SJCRH30 (cell line): ENCODE measurements at places on chromosomes 1 and 21. TPM values are rescaled to one million over a fixed set of nuclear protein-coding genes. Genes with fewer than 3 reads are reported as not detected.

DNAJC28 gene
- total RNA-seq: 1.6 and 2.0 TPM in 2 replicates

SPTA1 gene
- not detected in 2 replicates for total RNA-seq

EPHA10 gene
- total RNA-seq: not detected in 2 replicates

TTLL7 gene
- total RNA-seq: 21.7 and 25.2 TPM in 2 replicates

PLA2G2D gene
- total RNA-seq: not detected in 2 replicates

CDC42 gene
- 335 and 336 TPM in 2 replicates for total RNA-seq

RNU1-3 gene
- total RNA-seq: under 0.01 TPM in 2 replicates

- H3K36me3 ChIP-seq: no peaks in the 10 kb centered on the region
- no peak overlapping the region for H3K4me3 ChIP-seq
- H3K4me1 ChIP-seq: peaks cover 2% of the 10 kb centered on the region; the same call in 1 of the 2 replicates
- H3K27me3 ChIP-seq: no peaks in the 10 kb centered on the region
- no peak overlapping the region for H3K27ac ChIP-seq
Observed at GRCh38 chr1:85479491-85479890, 14.5 kb upstream of the DDAH1 start.

DNA sequence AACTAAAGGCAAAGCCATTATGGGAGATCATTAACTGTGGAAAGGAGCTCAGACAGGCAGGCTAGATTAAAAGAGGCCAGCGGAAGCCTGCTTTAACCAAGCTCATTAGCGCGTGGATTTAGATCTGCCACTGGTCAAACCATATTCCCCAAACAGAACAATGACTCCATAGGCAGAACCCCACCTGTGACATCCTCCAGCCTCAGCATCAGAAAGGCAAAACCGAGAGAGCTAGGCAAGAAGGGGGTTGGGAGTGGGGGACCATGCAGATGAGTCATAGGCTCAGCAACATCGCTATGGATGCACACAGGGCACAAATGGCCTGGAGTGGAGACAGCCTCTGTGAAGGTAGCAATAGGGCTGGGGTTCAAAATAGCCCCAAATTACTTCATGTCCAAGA is 20.6 kb downstream of the MKNK1 start:
- H3K4me3 ChIP-seq: no peak overlapping the region
- H3K27me3 ChIP-seq: no peaks in the 10 kb centered on the region
- no peaks in the 10 kb centered on the region for H3K4me1 ChIP-seq
- peaks cover 6% of the 10 kb centered on the region; the same call in 1 of the 2 replicates for H3K36me3 ChIP-seq
- no peak for DNase-seq
- H3K27ac ChIP-seq: no peak overlapping the region

DNA sequence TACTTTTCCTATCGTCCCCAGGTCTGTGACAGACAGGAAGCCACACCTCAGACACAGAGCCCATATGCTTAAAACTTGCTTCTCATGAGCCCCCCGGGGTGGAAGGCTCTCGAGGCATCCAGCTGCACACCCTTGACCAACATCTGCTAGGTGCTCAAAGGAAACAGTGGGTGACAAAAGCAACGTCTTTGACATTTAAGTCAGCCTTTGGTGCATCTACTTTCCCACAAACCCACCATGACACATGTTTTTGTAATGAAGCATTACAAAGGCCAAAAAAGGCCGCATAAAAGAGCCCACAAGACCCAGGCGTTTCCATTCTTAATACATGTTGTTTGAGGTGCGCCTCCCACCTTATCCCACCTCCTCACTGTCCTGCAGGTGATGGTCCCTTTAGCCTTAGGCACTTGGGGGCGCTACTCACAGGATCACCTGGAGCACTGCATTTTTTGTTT is 11.8 kb upstream of the FASLG start:
- H3K27ac ChIP-seq: no peak overlapping the region
- DNase-seq: no peak
- no peaks in the 10 kb centered on the region for H3K36me3 ChIP-seq
- peaks cover 22% of the 10 kb centered on the region for H3K4me1 ChIP-seq
- no peaks in the 10 kb centered on the region for H3K27me3 ChIP-seq

DNA sequence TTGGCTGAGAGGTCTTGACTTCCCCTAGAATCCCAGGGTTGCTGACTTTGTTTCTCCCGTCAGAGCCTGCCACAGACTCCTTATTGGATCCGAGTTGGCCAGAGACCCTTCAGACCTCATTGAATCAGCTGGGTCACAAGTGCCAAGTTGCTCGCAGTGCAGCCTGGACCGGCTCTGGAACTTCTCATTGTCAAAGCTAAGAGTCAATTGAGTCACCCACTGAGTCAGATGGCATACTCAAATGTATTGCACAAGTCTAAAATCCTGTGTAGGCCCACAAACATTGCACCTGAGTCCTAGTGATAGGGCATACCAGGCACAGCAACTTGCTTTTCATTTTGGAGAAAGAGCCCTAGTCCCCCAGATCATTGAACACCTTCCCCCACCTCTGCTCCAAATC is 20.4 kb upstream of the SCAF4 start:
- no peak overlapping the region for H3K27ac ChIP-seq
- H3K4me3 ChIP-seq: no peak overlapping the region
- H3K27me3 ChIP-seq: no peaks in the 10 kb centered on the region
- no peaks in the 10 kb centered on the region for H3K36me3 ChIP-seq
- H3K4me1 ChIP-seq: no peaks in the 10 kb centered on the region

DNA sequence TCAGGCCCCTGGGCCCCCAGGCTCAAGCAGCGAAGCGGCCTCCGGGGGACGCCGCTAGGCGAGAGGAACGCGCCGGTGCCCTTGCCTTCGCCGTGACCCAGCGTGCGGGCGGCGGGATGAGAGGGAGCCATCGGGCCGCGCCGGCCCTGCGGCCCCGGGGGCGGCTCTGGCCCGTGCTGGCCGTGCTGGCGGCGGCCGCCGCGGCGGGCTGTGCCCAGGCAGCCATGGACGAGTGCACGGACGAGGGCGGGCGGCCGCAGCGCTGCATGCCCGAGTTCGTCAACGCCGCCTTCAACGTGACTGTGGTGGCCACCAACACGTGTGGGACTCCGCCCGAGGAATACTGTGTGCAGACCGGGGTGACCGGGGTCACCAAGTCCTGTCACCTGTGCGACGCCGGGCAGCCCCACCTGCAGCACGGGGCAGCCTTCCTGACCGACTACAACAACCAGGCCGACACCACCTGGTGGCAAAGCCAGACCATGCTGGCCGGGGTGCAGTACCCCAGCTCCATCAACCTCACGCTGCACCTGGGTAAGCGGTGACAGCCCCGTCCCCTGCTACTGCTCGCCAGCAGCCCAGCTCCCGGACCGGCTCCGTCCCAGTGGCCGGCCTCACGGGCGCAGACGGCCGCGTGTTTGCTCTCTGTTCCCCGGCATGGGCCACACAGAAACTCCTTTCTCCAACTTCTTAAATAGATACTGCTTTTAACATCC is 539 bp downstream of the LAMC1 start:
- H3K36me3 ChIP-seq: no peaks in the 10 kb centered on the region
- H3K4me3 ChIP-seq: peak overlapping the region; percentile 98
- no peaks in the 10 kb centered on the region for H3K27me3 ChIP-seq
- H3K4me1 ChIP-seq: peaks cover 22% of the 10 kb centered on the region
- DNase-seq: peak; percentile 63

DNA sequence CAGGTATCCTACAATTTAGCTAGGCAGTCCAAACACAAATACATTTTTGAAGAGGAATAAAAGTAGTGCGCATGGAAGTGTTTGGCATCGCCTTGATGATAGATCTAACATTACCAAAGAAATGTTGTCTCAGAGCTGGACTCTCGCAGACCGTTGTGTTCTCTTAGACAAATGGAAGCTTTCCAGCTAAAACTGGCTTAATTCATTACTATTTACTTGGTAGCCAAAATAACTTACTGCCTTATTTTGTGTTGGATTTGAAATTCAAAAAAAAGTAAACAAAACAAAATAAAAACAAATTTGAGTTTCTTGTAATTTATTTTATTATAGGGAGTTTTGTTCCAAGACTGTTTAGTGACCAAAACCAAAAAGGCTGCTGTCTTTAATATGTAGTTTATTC is 51.6 kb downstream of the PDE4B start:
- no peaks in the 10 kb centered on the region for H3K36me3 ChIP-seq
- 0 out of 2 replicates have a peak, but pooled peaks cover 3% of the 10 kb centered on the region for H3K27me3 ChIP-seq
- H3K27ac ChIP-seq: no peak overlapping the region
- H3K4me3 ChIP-seq: no peak overlapping the region
- H3K4me1 ChIP-seq: no peaks in the 10 kb centered on the region

GRCh38 chr1:165942927-165943597 is 115.6 kb downstream of the UCK2 start:
- no peak overlapping the region for H3K27ac ChIP-seq
- no peaks in the 10 kb centered on the region for H3K36me3 ChIP-seq
- DNase-seq: no peak
- H3K4me1 ChIP-seq: no peaks in the 10 kb centered on the region
- no peaks in the 10 kb centered on the region for H3K27me3 ChIP-seq
- no peak overlapping the region for H3K4me3 ChIP-seq

GRCh38 chr1:220137019-220137786 is 43.3 kb downstream of the IARS2 start:
- no peaks in the 10 kb centered on the region for H3K27me3 ChIP-seq
- no peaks in the 10 kb centered on the region for H3K4me1 ChIP-seq
- no peak overlapping the region for H3K27ac ChIP-seq
- H3K36me3 ChIP-seq: peaks cover 73% of the 10 kb centered on the region
- H3K4me3 ChIP-seq: no peak overlapping the region
- DNase-seq: no peak

- no peak for DNase-seq
- no peak overlapping the region for H3K4me3 ChIP-seq
- no peaks in the 10 kb centered on the region for H3K4me1 ChIP-seq
- no peaks in the 10 kb centered on the region for H3K27me3 ChIP-seq
Observed at GRCh38 chr1:210758761-210759160, 375.2 kb downstream of the KCNH1 start.

- no peak overlapping the region for H3K4me3 ChIP-seq
- no peak overlapping the region for H3K27ac ChIP-seq
- no peak for DNase-seq
- H3K27me3 ChIP-seq: no peaks in the 10 kb centered on the region
- H3K4me1 ChIP-seq: no peaks in the 10 kb centered on the region
- no peaks in the 10 kb centered on the region for H3K36me3 ChIP-seq
Observed at GRCh38 chr21:45998871-45999580, 17.5 kb downstream of the COL6A1 start.

DNA sequence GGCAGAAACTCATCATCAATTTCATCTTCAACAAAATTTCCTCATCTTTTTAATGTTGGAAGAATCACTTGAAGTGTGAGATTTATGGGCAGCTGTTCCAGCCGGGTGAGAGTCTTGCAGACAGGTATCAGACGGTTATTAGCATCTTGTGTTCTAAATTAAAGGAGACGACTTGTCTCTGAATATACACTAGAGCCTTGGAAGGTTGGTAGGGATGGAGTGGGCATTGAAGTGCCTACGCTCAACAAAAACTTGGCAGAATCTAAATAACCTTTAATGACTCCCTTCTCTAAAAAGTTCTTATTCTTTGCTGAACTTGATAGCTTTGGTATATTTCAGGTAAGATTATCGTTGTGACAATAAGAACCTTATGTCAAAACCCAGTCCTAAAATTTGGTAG is 111.5 kb upstream of the MAGI3 start:
- DNase-seq: no peak
- H3K4me3 ChIP-seq: no peak overlapping the region
- no peaks in the 10 kb centered on the region for H3K4me1 ChIP-seq
- no peaks in the 10 kb centered on the region for H3K36me3 ChIP-seq
- no peaks in the 10 kb centered on the region for H3K27me3 ChIP-seq
